ENCODE measurements at places on chromosomes 7 and 10. TPM values are rescaled to one million over a fixed set of nuclear protein-coding genes. Genes with fewer than 3 reads are reported as not detected.
A peak's percentile ranks its signal among the peaks of the same experiment; 100 is the strongest.

GRCh38 chr7:76405738-76406137 lies 3.8 kb downstream of the SSC4D start:
- H3K4me3 ChIP-seq: no peak overlapping the region
- DNase-seq: no peak
- H3K27ac ChIP-seq: no peak overlapping the region
- no peaks in the 10 kb centered on the region for H3K36me3 ChIP-seq
- H3K27me3 ChIP-seq: no peaks in the 10 kb centered on the region

- H3K27ac ChIP-seq: peak overlapping the region; percentile 14
- H3K27me3 ChIP-seq: no peaks in the 10 kb centered on the region
- no peak overlapping the region for H3K4me3 ChIP-seq
- no peaks in the 10 kb centered on the region for H3K36me3 ChIP-seq
- peak; percentile 49 for DNase-seq
- H3K4me1 ChIP-seq: peaks cover 17% of the 10 kb centered on the region
Observed at GRCh38 chr10:5585517-5586206, 60.9 kb downstream of the CALML3 start.

DNA sequence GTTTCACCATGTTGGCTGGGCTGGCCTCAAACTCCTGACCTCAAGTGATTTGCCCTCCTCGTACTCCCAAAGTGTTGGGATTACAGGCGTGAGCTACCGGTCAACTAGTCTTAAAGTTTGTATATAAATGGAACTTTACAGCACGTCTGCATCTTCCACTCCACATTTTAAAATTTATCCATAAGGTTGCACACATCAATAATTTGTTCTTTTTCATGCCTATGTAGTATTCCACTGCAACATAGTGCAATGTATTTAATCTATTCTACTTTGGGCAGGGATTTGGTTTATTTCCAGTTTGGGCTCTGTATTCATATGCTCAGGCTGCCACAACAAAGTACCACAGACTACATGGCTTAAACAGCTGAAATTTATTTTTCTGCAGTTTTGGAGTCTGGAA lies 90.0 kb downstream of the NPTX2 start:
- H3K36me3 ChIP-seq: no peaks in the 10 kb centered on the region
- H3K4me3 ChIP-seq: no peak overlapping the region

DNA sequence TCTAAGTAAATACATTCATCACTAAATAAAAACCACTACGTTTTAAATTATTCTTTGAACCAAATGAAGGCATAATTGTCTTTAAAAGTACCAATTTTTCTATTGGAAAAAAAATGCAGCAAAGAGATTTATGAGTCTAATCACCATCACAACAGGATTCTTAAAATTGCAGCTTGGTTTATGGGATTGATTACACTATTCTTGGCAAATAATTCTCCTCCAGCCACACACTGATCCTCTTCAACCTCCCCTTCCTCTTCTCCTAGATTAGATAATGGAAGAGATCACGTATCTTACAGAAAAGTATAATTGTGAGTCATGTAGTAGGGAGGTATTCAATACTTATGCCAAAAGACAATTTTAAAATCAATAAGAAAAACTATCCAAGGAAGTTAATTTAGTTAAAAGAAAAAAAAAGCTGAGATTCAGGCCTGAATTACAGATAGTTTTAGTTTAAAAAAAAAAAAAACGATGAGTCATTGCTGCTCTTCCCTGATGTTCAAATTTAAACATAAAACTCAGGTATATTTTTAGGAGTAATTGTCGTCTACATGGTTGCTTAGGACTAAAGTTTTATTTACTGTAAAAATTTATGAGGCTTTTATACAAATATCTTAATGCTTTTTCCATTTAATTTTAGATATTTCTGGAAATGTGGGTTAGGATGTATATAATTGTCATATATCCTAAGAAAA lies 133.7 kb upstream of the CDK1 start:
- H3K4me3 ChIP-seq: no peak overlapping the region
- H3K27ac ChIP-seq: no peak overlapping the region
- no peak for DNase-seq
- H3K36me3 ChIP-seq: no peaks in the 10 kb centered on the region
- peaks cover 3% of the 10 kb centered on the region for H3K4me1 ChIP-seq
- no peaks in the 10 kb centered on the region for H3K27me3 ChIP-seq

DNA sequence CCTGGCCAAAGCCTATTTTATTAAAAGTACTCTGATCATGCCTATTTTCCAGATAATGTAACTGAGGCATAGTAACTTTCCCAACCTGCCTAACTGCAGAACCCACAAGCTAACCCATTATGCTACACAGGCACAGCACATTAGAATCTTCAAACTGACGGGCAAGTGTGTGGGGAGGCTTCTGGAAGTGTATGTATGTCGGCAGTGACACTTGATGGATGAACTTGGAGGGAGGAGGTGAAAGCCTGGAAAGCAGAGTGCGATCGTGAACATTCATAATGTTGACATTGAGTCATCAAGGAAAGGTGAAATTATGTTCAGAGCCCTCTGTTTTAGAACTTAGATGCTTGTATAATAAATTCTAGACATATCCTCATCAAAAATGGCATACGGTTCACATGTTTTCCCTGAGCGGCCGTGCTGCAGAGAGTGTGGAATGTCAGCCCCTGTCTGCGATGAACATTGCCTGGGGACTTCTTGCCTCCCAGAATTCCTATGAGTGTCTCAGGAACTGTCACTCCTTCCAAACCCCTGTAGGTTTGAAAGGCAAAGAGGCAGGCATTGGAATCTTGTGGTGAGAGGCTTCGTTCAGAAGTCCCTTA lies 102.4 kb downstream of the SLIT1 start:
- DNase-seq: no peak
- H3K27me3 ChIP-seq: peaks cover 40% of the 10 kb centered on the region
- H3K4me3 ChIP-seq: no peak overlapping the region
- no peak overlapping the region for H3K27ac ChIP-seq

DNA sequence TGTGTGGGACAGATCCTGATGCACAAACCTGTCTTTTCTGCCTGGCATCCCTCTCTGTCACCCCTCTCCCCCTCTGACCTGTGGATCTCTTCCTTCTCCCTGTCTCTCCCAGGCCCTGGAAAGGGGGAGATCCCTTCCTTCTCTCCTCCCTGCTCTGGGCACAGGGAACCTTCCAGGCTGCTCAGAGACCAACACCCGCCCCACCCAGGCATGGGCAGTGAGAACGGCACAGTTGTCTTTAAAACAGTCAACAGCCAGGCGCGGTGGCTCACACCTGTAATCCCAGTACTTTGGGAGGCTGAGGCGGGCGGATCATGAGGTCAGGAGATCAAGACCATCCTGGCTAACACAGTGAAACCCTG lies 34.7 kb downstream of the KCNH2 start:
- H3K27ac ChIP-seq: peak overlapping the region; percentile 60
- H3K4me1 ChIP-seq: peaks cover 54% of the 10 kb centered on the region
- no peaks in the 10 kb centered on the region for H3K27me3 ChIP-seq
- no peak overlapping the region for H3K4me3 ChIP-seq
- no peaks in the 10 kb centered on the region for H3K36me3 ChIP-seq
- DNase-seq: peak; percentile 46

DNA sequence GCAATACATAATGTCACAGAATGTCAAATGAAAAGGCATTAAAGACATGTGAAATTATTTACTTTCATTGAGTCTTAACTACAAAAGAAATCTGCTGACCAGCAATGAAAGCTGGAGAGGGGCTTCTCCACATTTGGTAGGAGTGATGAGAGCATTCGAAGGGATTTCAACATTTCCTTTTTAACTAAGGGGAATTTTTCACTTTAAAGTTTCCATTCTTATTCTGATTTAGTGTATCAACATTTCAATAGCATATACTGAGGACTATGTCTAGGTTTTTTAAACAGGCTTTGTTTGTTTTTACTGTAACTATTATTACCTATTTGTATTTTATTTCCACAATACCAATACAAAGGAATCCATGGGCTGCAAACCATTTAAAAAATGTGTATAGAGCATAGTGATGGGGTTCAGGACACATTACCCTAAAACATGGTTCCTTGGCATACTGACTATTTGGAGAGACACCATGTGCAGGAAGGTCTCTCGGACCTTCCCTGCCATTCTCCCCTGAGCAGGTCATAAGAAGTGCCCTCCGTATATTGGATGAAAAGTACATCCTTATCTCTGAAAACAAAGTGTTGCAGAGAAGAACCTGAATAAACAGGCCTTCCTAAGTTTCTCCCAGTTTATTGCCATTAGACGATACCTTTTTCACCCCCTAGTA lies 278.7 kb downstream of the DOCK4 start:
- DNase-seq: no peak
- no peaks in the 10 kb centered on the region for H3K4me1 ChIP-seq
- no peaks in the 10 kb centered on the region for H3K36me3 ChIP-seq
- no peaks in the 10 kb centered on the region for H3K27me3 ChIP-seq

DNA sequence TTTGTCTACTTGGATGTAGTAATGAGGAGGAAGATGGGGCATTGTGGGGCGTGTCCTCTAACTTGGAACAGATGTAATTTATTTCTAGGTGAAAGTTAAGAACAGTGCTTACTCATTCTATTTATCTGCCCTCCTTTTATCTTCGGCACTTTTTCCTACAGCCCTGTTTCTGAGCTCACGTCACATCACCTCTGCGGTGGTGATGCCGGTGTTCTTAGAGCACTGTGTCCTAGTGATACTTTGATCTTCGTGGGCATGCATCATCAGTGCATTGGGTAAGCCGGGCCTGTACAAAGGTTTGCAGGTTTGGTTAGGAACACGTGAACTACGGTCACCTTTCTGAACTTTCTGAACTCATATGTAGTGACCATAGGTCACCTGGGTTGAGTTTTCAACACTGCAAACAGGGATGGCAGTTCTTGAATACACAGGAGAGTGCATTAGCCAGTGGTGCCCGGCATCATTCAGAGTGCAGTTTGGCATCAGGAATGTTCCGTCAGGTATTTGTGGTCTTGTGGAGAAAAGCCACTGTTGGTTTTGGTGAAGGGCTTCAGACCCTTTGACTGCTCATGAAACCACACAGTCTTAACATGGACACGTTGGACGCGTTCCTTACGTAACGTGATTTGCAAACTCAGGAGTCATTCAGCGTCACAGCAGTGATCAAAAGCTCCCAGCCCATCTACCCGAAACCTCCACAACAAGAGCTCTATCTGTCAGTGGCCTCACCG lies 5.6 kb downstream of the POR start:
- H3K4me3 ChIP-seq: no peak overlapping the region
- no peak overlapping the region for H3K27ac ChIP-seq
- H3K4me1 ChIP-seq: peaks cover 28% of the 10 kb centered on the region
- H3K27me3 ChIP-seq: no peaks in the 10 kb centered on the region
- no peak for DNase-seq

- H3K4me1 ChIP-seq: peaks cover 28% of the 10 kb centered on the region
- no peak overlapping the region for H3K4me3 ChIP-seq
- no peaks in the 10 kb centered on the region for H3K27me3 ChIP-seq
- no peaks in the 10 kb centered on the region for H3K36me3 ChIP-seq
- no peak for DNase-seq
Observed at GRCh38 chr10:103225939-103226338, 19.7 kb upstream of the RPEL1 start.

GRCh38 chr7:151313857-151314256 lies 27.8 kb upstream of the NUB1 start:
- DNase-seq: peak; percentile 72
- H3K27ac ChIP-seq: no peak overlapping the region
- H3K4me3 ChIP-seq: no peak overlapping the region
- H3K36me3 ChIP-seq: no peaks in the 10 kb centered on the region
- no peaks in the 10 kb centered on the region for H3K27me3 ChIP-seq

GRCh38 chr7:125561006-125561405 lies 631.4 kb upstream of the POT1 start:
- no peaks in the 10 kb centered on the region for H3K4me1 ChIP-seq
- H3K36me3 ChIP-seq: no peaks in the 10 kb centered on the region
- H3K27ac ChIP-seq: no peak overlapping the region
- DNase-seq: no peak
- H3K27me3 ChIP-seq: no peaks in the 10 kb centered on the region

The C10orf53 gene
- polyA plus RNA-seq: not detected

DNA sequence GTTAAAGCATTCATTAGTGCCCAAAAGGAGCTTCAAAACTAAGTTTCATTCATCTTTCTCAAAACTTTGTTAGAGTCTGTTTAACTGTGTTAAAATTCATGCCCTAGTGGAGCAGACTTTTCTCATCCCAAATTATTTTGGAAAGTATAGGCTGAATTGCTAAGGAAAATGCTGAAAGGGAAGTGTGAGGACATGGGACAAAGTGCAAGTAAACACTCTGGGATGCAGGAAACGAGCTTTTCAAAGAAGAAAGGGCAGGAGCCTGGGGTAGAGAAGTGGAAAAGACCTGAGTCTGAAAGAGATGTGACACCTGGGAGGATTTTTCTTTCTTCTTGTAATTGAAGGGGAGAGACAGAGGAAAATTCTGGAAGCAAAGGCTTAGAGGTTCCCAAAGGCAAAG lies 93.1 kb upstream of the ANKRD1 start:
- no peaks in the 10 kb centered on the region for H3K27me3 ChIP-seq
- no peaks in the 10 kb centered on the region for H3K4me1 ChIP-seq
- no peak overlapping the region for H3K27ac ChIP-seq
- H3K36me3 ChIP-seq: no peaks in the 10 kb centered on the region
- no peak overlapping the region for H3K4me3 ChIP-seq

DNA sequence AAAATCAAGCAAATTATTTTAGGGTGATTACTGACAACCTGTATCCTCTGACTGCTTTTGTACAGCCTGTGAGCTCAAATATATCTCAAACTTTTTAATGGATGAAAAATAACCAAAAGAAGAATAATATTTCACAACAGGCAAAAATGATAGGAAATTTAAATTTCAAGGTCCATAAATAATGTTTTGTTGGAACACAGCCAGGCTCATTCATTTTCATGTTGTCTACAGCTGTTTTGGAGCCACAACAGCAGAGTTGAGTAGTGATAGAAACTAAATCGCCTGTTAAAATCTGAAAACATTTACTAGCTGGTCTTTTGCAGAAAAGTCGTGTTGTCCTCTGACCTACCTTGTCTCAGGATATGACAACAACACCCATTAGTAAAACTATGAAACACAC lies 75.9 kb downstream of the GLI3 start:
- no peak overlapping the region for H3K4me3 ChIP-seq
- H3K4me1 ChIP-seq: peaks cover 38% of the 10 kb centered on the region
- no peak overlapping the region for H3K27ac ChIP-seq
- no peaks in the 10 kb centered on the region for H3K27me3 ChIP-seq

- DNase-seq: no peak
- no peaks in the 10 kb centered on the region for H3K27me3 ChIP-seq
- H3K4me3 ChIP-seq: no peak overlapping the region
- no peaks in the 10 kb centered on the region for H3K36me3 ChIP-seq
- H3K27ac ChIP-seq: peak overlapping the region; percentile 95
Observed at GRCh38 chr10:79250259-79250658, 97.0 kb upstream of the PPIF start.

DNA sequence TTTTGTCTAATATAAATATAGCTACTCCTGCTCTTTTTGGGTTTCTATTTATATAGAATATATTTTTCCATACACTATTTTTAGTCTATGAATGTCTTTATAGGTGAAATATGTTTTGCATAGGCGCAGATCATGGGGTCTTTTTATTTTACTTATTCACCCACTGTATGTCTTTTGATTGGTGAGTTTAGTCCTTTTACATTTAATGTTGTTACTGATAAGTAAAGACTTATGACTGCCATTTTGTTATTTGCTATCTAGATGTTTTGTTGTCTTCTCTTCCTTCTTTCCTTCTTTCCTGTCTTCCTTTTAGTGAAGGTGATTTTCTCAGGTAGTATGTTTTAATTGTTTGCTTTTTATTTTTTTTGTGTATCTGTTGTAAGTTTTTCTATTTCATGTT lies 276.8 kb upstream of the CNTNAP2 start:
- no peaks in the 10 kb centered on the region for H3K27me3 ChIP-seq
- no peak overlapping the region for H3K27ac ChIP-seq
- no peak for DNase-seq

The PAX4 gene
- 1.2 TPM for polyA plus RNA-seq
